ENCODE measurements at places on chromosomes 5 and 9.

DNA sequence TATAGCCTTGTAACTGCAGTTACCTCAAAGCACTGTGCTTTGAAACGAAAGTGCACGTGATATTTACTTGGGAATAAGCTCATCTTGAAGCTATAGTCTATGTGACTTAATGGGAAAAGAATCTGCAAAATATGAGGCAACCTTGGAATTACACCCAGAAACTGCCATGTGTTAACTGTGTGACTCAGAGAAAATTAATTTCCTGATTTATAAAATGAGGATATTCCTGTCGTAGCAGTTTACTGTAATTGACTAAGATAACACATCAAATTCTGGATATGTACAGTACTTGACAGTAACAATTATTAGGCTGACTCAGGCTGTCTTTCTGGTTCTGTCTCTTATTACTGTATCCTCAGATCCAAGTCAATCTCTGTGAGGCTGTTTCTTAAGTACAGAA, 1079.9 kb upstream of the ACO1 start:
- no peak for DNase-seq

- DNase-seq: no peak
Measured at GRCh38 chr5:90338712-90339372, 70.7 kb downstream of the CETN3 start.

DNA sequence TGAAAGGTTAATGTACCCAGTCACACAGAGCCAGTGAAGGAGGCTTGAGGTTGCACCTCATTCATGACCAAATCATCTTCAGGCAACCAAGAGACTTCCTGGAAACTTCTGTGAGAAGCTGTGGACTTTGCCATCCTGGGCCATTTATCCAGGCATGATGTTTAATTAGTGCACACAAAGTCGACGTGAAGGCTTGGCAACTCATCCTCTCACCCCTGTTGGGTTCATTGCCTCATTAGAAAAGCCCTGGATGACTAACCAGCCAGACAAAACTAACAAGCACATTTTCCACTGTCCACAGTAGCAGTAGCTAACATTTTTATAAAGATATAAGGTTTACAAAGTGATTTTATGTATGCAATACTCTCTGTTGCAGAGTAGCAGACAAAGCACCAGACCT, 65.7 kb upstream of the ZNF462 start:
- no peak for DNase-seq

DNA sequence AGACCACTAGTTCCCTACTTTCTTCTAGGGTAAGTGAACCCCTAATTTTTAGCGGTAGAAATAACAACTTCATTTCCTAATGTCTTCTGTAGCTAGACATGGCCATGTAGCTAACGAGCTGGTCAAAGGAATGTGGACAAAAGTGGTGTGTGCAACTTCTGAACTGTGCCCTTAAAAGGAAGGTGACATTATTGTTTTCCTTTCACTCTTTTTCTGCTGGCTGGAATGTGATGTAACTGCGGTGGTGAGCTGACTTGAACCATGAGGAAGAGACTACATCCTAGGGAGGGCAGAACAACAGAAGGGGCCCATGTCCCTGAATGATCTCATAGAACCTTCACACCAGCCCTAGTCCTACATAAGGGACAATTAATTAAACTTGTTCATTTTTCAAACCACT, 1.3 kb upstream of the SNX2 start:
- DNase-seq: no peak

DNA sequence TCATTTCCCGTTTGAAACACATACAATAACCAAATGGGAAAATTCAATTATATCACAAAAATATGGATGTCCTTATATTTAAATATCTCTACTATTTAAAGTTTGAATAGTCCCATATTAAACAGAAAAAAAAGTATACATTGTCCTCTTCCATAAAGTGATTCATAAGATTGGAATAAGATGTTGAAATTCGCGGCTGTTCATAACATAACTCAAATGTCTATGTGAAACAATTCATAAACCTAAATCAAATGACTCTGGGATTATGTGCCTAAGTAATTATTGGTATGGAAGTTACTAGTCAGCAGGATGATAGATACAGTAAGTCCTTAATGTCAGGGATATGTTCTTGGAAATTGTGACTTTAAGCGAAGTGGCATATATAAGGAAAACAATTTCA, 3.9 kb upstream of the EFNA5 start:
- DNase-seq: no peak

- no peak for DNase-seq
Measured at GRCh38 chr5:32679218-32679617, 31.9 kb upstream of the NPR3 start.

GRCh38 chr9:34553511-34554021, 30.8 kb upstream of the ENHO start:
- no peak for DNase-seq

GRCh38 chr5:169828385-169828784, 151.9 kb downstream of the INSYN2B start:
- no peak for DNase-seq

GRCh38 chr5:1726469-1726865, 73.2 kb downstream of the MRPL36 start:
- no peak for DNase-seq

DNA sequence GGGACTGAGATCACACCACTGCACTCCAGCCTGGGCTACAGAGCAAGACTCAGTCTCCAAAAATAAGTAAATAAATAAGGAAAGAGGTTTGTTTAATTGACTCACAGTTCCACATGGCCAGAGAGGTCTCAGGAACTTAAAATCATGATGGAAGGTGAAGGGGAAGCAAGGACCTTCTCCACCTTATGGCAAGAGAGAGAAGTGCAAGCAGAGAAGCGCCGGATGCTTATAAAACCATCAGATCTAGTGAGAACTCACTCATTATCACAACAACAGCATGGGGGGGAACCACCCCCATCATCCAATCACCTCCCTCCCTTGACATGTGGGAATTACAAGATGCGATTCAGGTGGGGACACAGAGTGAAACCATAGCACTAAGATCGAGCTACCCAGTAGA, 22.8 kb upstream of the RGMB start:
- peak; percentile 27 for DNase-seq

DNA sequence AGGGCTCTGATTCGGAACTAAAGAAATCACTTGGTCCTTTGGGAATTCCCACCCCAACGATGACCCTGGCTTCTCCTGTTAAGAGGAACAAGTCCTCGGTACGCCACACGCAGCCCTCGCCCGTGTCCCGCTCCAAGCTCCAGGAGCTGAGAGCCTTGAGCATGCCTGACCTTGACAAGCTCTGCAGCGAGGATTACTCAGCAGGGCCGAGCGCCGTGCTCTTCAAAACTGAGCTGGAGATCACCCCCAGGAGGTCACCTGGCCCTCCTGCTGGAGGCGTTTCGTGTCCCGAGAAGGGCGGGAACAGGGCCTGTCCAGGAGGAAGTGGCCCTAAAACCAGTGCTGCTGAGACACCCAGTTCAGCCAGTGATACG, 83.4 kb downstream of the GOLPH3 start:
- no peak for DNase-seq

DNA sequence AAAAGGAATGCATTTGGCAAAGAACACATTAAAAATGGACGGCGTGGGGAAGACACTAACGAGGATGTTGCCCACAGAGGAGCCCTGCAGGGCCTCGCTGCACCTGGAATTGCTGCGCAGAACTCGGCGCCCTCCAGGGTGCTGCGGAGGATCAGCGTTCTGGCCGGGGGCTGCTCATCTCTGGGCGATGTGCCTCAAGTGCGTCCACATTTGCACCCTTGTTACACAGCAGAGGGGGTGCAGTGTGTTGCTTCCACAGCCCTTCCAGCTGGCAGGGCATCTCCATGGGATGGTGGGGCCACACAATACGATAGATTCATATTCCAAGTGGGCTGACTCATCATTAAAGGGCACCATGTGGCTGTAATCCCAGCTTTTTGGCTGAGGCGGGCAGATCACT, 63.1 kb downstream of the AK8 start:
- DNase-seq: no peak

Data from HAP-1 (cell line).